ENCODE measurements at places on chromosomes 4 and X.

DNA sequence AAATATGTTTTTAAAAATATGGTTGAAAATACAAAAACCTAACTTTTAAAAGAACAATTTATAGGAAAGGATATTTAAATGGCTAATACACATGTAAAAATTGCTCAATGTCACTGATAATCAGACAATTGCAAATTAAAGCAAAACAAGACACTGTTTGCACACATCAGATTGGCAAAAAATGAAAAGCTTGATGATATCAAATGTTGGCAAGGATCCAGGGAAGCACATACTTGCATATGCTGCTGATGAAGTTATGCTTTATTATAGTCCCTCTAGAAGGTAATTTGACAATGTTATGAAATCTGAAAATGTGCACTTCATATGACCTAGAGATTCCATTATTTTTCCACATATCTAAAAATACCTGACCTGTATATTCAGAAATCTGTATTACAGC lies 45.7 kb upstream of the EPGN start:
- no peak for DNase-seq

DNA sequence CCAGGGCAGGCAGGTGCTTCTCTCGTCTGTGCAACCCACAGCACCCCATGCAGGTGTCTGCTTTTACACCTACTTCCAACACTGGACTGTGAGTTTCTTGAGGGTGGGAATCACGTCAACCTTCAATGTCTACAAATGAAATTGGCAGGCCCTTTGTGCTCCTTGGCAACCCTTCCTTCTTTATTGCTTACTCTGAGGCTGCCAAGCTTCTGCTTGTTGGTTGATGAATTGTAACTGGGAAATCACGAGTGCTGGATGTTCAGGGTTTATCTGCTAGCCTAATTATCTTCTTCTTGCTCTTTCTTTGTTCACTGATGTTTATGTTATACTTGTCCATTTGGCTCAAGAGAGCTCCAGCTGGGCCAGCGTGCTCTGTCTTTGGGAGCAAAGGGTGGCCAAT lies 2.5 kb upstream of the DGAT2L6 start:
- DNase-seq = no peak

- no peak for DNase-seq
These were observed 477.6 kb upstream of the GRID2 start for GRCh38 chr4:91826186-91826585.

DNA sequence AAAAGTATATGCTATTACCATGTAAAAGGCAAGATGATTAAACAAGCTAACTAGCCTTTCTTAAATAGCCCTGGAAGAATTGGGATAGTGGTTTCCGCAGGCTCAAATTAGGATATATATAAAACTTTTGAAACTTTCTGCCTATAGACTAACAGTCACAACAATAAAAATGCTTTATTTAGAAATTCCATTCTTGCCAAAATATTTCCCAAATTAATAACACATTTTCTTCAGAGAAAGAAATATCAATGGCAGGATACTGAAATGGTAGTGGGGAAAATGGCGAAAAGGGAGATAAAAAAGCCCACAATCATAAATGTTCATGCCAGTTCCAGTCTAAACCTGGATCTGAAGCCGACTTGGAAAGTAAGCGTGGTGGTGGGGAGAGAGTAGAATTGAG lies 56.0 kb downstream of the MAD2L1 start:
- no peak for DNase-seq

- no peak for DNase-seq
These were observed 641.8 kb downstream of the FSTL5 start for GRCh38 chr4:161522031-161522430.

- DNase-seq = no peak
These were observed 300.6 kb downstream of the PPP4R3C start for GRCh38 chrX:27162496-27162895.

DNA sequence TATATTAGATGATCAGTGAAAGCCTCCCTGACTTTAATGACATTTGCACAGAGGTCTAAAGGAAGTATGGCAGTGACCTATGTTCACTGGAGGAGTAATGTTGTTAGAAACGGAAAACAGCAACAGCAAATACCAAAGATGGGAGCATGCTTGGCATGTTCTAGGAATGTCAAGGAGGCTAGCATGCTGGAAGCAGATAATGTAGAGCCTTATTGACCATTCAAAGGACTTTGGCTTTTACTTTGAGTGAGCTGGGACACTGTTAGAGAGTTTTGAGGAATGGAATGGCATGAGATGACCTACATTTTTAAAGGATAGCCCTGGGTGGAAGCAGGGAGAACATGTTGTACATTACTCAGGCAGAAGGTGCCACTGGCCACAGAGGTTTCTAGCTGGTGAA lies 6.0 kb downstream of the RPA4 start:
- DNase-seq = no peak

- DNase-seq = no peak
These were observed 1131.6 kb upstream of the PCDH7 start for GRCh38 chr4:29588617-29589016.

DNA sequence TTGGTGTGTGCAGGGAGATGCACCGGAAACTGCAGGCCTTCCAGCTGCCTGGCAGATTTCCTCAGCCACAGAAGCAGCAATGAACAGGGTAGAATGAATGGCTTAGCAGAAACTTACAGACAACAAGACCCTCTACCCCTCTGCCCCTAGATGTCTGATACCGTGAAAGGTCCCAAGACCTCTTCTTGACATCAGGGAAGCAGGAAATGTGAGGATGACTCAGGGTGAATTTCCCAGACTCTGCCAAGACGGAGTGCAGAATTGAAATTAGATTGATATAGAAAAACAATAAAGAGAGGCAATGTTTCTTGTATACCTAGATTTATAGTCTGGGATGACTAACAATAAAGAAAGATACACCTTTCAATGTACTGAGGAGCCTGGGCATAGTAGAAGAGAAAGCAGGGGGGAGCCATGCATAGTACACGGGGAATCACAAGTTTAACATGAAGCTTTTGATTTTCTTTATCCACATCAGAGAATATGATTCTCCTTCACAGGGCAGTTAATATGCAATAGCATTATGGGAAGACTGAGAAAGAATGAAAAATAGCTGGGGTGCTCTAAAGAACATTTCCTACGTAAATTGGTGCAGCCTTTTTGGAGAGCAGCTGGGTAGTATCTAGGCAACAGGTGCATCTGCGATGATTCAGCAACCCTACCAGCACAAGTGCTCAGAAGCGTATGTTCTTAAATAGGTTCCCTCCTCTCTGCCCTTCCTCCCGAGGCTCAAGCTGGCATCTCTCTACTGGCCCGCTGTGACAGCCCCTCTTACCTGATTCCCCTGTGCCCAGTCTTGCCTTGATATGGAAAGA lies 18.3 kb upstream of the CXCR3 start:
- DNase-seq = no peak

DNA sequence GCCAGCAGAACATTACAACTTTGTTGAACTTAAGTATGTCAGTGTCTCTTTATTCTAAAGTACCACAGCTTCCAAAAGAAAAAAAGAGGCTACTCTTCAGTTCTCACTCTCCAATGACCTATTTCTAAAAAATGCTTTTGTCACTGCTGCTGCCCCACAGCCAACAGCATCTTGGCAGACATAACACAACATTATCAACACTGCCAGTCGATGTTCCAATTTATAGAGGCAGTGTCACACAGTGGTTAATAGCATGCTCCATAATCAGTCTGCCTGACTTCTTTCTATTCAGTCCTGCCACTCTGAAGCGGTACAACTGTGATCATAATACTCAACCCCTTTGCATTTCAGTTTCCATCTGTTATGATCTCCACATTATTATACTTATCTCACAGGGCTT lies 69.2 kb downstream of the PLS3 start:
- no peak for DNase-seq

- DNase-seq = no peak
These were observed 302.3 kb upstream of the GATB start for GRCh38 chr4:152062936-152063620.

DNA sequence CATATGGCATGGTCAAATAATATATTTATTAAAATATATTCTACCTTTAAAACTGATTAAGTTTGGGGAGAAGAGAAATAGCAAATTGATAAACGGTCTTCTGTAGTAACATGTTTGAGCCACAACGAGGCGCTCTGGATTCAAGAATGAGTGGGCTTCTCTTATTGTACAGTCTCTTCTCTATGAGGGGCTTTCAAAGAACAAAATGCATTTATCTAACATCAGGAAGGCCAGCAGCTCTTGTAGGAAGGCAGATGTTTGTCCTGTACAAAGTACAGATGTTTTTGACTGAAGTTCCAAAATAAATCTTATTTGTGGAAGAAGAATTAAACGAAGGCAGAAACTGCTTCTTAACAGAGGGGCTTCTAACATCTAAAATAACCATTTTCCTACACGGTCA lies 153.6 kb downstream of the RASL11B start:
- no peak for DNase-seq

DNA sequence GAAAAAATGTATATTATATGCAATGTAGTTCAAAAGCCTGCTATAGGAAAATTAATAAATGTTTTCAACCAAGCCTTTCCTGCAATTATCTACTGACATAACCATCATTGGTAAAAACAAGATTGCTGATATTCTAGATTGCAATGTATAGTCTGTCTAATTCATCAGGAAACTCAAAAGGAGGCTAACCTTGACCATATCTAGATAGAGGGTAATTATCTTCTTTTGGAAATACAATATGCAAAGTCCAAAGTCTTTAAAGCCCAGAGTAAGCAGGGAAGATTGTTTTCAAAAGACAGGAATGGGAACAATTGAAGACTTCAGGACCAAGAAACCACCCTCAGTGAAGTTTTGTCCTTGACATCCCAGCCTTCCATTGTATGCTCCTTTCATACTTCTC lies 123.1 kb upstream of the GLRA2 start:
- no peak for DNase-seq

DNA sequence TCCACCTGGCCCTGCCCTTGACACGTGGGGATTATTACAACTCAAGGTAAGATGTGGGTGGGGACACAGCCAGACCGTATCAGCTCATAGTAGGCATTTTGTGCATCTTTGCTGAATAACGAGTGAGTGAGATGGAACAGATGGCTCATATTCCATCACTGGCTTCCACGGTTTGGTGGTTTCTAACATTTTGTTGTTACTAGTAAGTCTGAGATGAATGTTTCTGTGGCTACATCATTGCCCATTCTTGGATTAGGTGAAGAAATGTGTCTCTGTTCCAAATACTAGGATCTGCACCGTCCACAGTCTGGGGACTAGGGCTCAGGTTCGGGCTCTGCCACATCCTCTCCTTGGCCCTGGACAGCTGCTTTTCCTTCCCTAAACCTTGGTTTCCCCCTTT lies 3.6 kb downstream of the ABLIM2 start:
- no peak for DNase-seq

- DNase-seq = no peak
These were observed 32.3 kb upstream of the TFDP3 start for GRCh38 chrX:133250184-133251100.

DNA sequence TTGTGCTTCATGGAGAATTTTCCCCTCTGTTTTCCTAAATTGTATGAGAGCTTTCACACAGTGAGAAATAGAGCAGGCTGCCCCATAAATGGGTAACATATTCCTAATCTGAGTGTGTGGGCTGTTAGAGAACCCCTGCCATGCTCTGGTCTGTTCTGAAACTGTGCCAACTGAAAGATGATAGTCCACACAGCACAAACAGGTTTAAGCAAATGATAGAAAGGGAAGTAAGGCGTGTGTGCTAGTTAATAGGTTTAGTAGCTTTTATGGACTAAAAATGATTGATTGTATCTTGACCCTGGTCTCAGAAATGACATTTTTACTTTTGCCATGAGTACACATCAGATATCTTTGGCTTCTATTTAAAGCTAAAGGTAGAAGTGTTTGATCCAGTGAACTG lies 106.2 kb downstream of the PRRG1 start:
- no peak for DNase-seq

GRCh38 chr4:52837716-52838558 lies 24.2 kb upstream of the RASL11B start:
- DNase-seq = no peak

GRCh38 chr4:107977482-107977881 lies 12.2 kb upstream of the HADH start:
- no peak for DNase-seq

DNA sequence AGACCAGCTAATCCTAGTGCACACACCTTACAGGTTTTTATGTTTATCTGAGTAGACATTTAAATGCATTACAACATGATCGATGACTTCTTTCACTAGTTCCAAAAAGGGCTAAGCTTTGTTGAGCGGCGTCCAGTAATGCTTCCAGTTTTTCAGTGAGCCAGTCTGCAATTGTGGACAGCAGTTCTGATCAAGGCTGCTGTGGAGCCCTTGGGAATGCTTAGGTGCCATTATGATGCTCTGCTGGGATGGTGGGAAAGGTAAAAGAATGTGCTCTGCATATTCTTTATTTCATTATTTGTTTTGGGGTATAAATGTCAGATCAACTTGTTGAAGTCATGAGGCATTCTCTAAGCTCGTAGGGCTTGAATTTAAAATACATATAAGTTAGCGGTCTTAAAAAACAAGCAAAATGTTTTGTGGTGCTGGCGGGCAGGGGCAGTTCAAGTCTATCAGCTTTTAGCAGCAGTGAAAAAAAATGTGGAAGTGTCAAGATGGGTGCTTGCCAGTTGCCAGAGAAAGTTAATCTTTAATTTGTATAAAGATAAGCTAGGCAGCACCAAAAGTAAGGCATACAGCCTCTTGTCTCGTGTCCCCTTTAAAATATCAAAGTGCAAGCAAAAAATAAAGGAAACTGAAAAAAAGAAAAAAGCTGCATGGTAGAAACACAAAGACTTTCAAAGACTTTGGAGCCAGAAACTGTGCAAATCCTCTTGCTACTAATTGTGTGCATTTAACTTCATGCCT lies 5.8 kb downstream of the MID1IP1 start:
- no peak for DNase-seq

GRCh38 chrX:107978071-107978470 lies 4.1 kb downstream of the TEX13B start:
- DNase-seq = no peak

DNA sequence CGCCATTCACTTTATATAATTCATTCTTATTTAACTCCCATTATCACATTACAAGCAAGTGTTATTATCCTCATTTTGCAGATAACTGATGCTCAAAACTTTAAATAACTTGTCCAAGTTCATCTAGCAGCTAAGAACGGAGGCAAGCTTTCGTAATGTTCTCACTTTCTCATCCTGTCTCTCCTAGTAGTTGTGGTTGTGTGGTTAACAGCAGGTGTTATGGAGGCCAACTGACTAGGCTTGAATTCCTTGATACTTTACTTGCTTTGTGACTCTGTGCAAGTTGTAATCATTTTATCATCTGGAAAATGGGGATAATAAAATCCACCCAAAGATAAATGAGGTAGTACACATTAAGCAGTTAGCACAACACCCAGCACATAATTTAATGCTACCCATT lies 109.9 kb upstream of the PTPN13 start:
- no peak for DNase-seq

DNA sequence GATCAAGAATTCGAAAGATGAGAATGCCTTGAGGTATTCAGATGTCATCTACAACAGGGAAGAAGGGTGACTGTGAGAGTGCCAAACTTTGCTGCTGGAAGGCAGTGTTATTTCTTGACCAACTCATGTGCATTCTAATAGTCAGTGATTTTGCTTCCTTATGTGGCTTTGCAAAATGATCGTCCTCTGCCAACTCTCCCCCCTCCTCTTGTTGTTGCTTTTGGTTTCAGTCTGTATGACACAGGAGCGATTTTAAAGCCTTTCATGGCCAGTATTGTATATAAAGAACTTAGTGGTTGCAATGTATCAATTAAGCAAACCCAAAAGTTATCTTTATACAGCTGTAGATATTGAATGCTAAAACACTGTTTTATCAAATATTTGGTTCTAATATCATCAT lies 379.1 kb downstream of the IL1RAPL1 start:
- DNase-seq = no peak
